ENCODE measurements at places on chromosomes 6 and 20.

GRCh38 chr6:158817728-158818580 lies 1.2 kb downstream of the EZR start:
- DNase-seq = peak; percentile 79

DNA sequence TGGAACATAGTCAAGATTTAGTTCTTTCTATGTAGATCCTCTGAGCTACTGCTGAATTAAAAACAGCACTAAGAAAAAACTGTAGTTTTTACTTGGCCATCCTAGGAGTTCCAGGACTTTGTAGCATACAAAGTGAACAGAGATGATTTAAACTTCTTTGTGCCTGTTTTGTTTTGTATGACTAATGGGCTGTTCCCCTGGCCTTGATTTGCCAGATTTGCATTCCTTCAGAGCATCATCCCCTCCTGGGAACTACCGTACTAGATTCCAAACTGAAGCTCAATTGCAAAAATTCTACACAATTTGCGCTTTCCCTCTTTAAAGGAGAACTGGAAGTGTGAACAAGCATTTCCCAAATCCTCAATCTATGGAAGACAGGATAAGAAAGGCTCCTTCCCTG lies 23.1 kb downstream of the ACOT13 start:
- DNase-seq = peak; percentile 76

GRCh38 chr6:28252009-28252975 lies at the start of gene ZKSCAN4:
ZKSCAN4 (minus strand) TSS chr6:28252269; CDS start chr6:28251980, 289 bp downstream.
- DNase-seq = peak; percentile 95

- no peak for DNase-seq
Measured at GRCh38 chr20:40813029-40813431, 124.0 kb upstream of the MAFB start.

- DNase-seq = no peak
Measured at GRCh38 chr20:37288091-37288490, 1.4 kb upstream of the MANBAL start.

GRCh38 chr6:6783721-6784120 lies 195.2 kb downstream of the LY86 start:
- DNase-seq = peak; percentile 25

GRCh38 chr6:33276864-33277662 lies at the start of gene B3GALT4:
B3GALT4 (plus strand) TSS chr6:33277123; CDS start chr6:33277420, 297 bp downstream.
- peak; percentile 73 for DNase-seq

DNA sequence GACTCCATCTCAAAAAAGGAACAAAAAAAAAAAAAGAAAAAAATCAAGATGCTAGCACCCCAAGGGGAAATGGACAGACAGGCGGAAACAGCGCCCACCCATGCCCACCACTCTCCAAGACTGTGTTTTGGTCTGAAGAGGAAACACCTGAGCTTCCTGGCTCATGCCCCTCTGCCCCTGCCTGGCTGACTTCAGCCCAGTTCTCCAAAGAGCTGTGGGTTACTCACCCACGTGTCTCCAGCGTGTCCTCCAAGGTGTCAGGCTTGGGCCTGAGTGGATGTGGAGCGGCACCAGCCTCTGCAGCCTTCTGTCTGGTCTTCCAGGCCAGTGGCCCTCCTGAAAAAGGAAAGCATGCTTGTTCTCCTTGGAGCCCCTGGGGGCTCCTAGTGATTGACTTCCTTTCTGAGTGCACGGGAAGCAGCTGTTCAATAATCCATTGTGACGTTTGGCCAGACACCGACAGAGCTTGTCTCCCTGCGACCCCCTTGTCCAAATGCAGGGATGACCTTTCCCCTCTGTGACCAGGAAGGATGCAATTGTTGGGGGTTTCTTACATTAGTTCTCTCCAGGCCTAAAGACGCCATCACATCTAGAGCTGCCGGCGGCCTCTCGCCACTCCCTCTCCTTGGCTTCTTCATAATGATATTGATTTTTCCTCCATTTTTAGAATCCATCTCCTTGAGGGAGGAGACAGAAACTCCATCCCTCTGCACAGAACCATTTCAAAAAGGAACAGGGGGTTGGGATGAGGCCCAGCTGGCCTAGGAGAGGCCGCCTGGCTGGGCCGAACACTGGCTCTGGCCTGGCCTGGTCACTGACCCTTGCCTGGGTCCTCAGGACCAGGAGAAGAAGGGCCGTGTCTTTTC lies 58.4 kb downstream of the ADNP start:
- no peak for DNase-seq

- peak; percentile 51 for DNase-seq
Measured at GRCh38 chr6:27672113-27672799, 199.4 kb upstream of the ZNF184 start.

- peak; percentile 1 for DNase-seq
Measured at GRCh38 chr6:95923518-95923917, 92.3 kb upstream of the FUT9 start.

- DNase-seq = peak; percentile 82
Measured at GRCh38 chr6:88870717-88871330, 92.6 kb downstream of the RNGTT start.

- no peak for DNase-seq
Measured at GRCh38 chr6:143694013-143694412, 16.2 kb downstream of the PHACTR2 start.

- DNase-seq = no peak
Measured at GRCh38 chr20:59016795-59017492, 2.3 kb upstream of the TUBB1 start.

- DNase-seq = no peak
Measured at GRCh38 chr20:35828916-35829315, 57.1 kb downstream of the PHF20 start.

DNA sequence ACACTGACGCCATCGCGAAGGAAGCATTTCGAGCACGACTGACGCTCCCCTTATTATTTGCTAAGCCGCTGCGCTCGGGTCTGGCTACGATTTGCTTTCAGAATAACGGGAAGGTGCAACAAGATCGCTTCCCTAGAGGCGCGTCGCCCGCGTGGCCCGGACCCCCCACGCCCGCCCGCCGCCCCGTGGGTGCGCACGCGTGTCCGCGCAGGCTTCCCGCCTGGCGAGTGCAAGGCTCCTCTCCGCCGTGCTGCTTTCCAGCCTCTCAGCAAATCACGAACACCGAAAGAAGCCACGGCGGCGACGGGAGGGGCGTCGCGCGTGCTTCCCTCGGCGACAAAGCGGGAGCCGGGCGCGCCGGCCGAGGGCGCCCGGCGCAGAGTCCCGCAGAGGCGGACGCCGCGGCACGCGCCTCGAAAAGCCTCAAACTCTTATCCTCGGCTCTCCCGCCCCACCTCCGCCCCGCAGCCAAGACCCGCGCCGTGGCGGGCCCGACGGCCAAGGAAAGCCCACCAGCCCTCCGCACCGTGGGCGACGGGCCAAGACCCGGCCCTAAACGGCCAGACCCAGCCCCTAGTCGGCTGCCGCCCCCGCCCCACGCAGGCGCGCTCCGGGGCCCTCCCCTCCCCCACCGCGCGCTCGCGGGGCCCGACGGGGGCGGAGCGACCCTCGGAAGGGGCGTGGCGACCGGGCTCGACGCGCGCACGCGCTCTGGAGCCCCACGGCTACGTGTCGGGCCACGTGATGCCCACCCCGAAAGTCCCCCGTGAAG lies 987 bp upstream of the QKI start:
- DNase-seq = peak; percentile 92

DNA sequence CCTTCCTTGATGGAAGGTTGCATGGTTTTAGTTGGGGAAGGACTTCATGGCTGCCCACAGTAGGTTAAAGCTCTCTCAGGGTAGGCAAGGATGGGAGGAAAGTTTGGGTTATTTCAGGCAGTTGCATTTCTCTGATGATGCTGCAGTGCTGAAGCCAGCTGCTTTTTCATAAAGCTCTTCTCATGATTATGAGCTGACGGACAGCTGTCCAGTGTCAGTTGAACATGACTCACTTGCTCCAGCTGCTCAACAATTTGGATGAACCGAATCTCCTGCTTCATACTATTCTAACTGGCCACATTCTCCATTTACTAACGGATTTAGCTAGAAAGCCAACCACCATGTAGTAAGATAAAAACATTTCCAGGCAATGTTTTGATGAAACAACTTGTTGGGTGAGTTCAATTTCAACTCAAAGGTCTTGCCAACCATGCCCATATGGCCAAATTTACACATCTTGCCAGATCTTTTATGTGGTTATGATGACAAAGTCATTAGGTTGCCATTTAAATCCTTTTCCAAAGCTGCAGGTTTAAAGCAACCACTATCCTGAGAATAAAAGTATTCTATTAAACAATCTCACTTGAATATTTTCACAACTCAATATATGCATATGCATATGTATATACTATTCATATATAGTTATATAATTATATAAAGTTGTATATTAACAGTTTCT lies 125.9 kb downstream of the HS3ST5 start:
- no peak for DNase-seq

- no peak for DNase-seq
Measured at GRCh38 chr6:11983306-11983705, 28.8 kb upstream of the HIVEP1 start.
